SK-N-SH (cell line): ENCODE measurements at places on chromosomes 11 and 22.

GRCh38 chr11:78192223-78192719 lies 3.6 kb downstream of the USP35 start:
- DNase-seq: no peak

DNA sequence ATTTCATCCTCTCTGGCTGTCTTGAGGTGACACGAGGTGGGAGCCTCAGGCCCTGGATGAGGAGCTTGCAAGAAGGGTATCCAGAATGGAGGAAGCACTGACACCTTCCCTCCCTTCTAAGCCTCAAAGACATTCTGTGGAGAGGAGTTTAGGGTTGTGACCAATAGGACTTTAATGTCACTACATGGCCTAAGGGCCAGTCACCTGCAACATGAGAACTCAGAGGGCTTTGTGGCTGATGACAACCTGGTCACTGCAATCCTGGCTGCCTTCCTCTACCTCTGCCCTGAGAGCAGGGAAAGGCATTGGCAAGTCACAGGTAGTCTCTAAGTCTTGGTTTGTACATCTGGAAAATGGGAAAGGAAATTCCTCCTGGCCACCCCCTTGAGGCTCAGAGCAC lies 33.7 kb downstream of the PISD start:
- DNase-seq: no peak

- peak; percentile 12 for DNase-seq
Observed at GRCh38 chr11:91761406-91762025, 463.1 kb upstream of the FAT3 start.

DNA sequence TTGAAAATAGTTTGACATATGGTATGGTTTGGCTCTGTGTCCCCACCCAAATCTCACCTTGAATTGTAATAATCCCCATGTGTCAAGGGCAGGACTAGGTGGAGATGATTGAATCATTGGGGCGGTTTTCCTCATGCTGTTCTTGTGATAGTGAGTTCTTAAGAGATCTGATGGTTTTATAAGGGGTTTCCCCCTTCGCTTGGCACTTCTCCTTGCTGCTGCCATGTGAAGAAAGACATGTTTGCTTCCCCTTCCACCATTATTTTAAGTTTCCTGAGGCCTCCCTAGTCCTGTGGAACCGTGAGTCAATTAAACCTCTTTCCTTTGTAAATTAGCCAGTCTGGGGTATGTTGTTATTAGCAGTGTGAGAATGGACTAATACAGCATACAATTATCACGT lies 7.7 kb downstream of the KCTD21 start:
- no peak for DNase-seq

GRCh38 chr11:3091081-3091845 lies 34.0 kb upstream of the CARS1 start:
- no peak for DNase-seq

DNA sequence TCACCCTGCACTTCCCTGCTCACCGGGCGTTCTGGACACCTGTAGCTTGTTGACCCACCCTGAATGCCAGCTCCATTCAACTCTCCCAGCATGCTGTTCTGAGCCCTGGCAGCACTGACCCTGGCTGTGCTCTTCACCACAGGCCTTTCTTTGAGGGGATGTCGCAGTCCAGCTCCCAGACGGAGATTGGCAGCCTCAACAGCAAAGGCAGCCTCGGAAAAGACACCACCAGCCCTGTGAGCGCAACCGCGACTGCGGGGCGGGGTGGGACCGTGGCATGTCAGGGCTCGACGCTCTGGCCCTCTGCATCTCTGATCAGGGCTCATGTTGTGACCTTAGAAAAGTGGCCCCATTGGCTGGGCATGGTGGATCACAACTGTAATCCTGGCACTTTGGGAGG lies 47.4 kb upstream of the RAB1B start:
- no peak for DNase-seq

DNA sequence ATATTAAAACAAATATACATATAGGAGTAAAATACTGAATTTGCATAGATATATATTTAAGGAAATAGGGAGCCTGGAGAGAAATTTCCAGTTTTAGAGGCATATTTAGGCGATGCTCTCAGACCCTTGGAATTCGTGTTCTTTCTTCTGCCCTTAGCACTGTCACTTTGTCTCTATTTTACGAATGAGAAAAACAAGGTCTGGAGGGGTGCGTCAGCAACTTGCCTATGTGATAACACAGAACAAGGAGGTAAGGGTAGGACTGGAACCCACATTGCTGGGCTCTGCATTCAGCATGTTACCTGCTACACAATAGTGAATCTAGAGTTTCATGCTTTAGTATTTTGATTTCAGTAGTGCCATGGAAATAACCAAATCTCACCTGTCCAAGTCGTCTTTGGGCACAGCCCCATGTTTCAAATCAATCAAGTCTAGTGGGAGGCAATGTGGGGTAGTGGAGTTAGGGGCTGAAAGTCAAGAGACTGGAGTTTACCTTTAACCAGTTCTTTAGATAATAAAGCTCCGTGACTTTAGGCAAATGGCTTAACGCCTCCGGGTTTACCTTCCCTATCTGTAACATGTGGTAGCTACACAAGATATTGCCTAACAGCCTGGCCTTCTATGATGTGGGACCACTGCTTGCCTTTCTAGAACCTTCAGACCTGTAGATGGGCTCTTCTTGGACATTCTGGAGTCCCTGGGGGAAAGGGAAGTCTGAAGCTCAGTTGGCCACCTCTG lies 44.8 kb upstream of the AMPD3 start:
- DNase-seq: no peak

- no peak for DNase-seq
Observed at GRCh38 chr22:38937541-38937940, 19.9 kb upstream of the APOBEC3A start.

DNA sequence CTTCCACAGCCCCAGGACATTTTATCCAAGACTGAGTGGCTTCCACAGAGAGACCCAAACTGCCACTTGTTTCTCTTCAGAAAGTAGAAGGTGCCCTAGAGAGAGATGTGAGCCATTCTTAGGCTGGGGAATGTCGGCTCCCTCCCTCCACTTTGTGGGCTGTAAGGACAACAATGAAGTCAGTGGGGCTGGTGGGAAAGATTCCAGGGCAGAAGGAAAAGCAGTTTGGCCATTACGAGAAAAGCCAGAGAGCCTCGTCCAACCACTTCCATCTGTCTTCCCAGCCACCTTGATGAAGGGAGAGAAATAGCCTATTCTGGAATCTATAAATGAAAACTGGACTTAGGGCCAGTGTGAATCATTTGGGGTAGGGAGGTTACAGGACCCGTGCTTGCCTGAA lies 382.5 kb downstream of the NXPE2 start:
- DNase-seq: no peak

- DNase-seq: peak; percentile 15
Observed at GRCh38 chr11:1206391-1207271, 16.2 kb upstream of the MUC5B start.

DNA sequence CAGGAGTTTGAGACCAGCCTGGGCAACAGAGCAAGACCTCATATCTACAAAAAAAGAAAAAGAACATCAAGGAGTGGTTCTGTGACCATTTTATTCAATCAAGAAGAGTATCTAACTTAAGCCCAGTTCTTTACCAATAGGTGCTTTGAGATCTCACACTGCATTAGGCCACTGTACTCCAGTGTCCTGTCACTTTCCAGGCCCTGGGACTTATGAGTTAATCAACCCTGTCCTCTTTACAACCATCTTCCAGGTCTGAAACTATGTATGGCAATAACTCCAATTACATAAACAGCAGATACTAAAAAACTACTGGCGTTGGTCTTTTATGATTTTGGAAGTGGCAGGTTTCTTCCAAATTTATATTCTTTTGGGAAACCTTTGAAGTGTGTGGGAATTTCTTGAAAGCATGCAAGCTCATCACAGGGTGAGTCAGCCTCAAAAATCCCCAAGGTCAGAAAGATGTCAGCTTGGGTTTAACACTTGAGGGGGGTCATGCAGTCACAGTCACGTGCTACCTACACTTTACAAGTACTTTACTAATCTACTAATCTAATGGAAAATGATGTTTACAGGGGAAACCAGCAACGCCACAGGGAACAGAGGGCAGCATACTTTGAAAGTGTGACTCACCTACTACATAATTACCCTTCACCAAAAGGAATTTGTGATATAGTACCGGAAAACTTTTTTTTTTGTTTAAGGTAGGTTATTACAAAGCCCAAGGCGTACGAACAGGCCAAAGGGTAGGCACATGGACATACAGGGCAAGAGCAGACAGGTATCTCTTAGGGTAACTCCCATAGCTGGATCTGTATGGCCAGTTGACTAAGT lies 15.6 kb downstream of the PISD start:
- no peak for DNase-seq

- no peak for DNase-seq
Observed at GRCh38 chr11:63858628-63859550, 20.0 kb downstream of the MARK2 start.

GRCh38 chr11:33214187-33214586 lies 43.0 kb upstream of the HIPK3 start:
- DNase-seq: no peak

GRCh38 chr11:126840201-126840886 lies 160.2 kb downstream of the KIRREL3 start:
- DNase-seq: no peak
